ENCODE measurements at places on chromosomes 11 and 22. TPM values are rescaled to one million over a fixed set of nuclear protein-coding genes. Genes with fewer than 3 reads are reported as not detected.

LMO1 gene
- 0.12 TPM for polyA plus RNA-seq

NLRP14 gene
- 0.82 TPM for polyA plus RNA-seq

RPLP2 gene
- polyA plus RNA-seq, result 1,325 TPM

ASCL2 gene
- polyA plus RNA-seq, result 15.8 TPM

RIMBP3C gene
- polyA plus RNA-seq, result 0.04 TPM

CADM1 gene
- polyA plus RNA-seq, result 32.7 TPM

TMPRSS13 gene
- polyA plus RNA-seq, result 3.6 TPM

TEX12 gene
- 0.27 TPM for polyA plus RNA-seq

EFCAB6 gene
- polyA plus RNA-seq, result 1.5 TPM

BCL2L13 gene
- 30.0 TPM for polyA plus RNA-seq

GAS2 gene
- polyA plus RNA-seq, result 5.8 TPM

FAM181B gene
- polyA plus RNA-seq, result 5.9 TPM

- no peak for DNase-seq
Observed at GRCh38 chr22:40111451-40111850, 66.3 kb upstream of the TNRC6B start.

- peak; percentile 32 for DNase-seq
Observed at GRCh38 chr22:19757140-19757984, 3.2 kb upstream of the TBX1 start.

DNA sequence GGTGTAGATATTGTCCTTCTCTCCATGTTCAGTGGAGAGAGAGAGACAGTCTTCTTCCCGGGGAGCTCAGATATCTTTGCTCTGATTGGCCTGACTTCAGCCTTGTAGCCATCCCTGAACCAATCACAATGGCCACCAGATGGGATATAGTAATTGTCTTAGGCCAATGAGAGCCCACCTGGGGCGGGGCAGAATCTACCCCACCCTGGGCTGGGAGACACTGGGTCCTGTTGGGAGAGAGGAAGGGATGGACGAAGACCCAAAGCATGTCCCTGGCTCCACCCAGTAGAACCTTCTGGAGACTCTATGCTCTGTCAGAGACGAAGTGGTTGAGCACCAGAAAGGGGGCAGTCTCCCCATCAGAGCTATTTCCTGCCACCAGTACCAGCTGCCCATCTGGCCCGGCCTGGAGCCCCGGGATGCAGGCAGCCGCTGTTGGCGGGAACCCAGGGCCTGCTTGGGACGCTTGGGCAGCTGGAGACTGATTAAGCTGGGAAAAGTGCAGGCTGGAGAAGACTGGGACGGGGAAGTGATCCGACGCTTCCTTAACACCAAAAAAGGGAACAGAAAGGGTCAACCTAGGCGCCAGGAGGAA is 31.6 kb upstream of the CBX7 start:
- no peak for DNase-seq

GRCh38 chr11:133064961-133065360 is 467.3 kb downstream of the OPCML start:
- no peak for DNase-seq

DNA sequence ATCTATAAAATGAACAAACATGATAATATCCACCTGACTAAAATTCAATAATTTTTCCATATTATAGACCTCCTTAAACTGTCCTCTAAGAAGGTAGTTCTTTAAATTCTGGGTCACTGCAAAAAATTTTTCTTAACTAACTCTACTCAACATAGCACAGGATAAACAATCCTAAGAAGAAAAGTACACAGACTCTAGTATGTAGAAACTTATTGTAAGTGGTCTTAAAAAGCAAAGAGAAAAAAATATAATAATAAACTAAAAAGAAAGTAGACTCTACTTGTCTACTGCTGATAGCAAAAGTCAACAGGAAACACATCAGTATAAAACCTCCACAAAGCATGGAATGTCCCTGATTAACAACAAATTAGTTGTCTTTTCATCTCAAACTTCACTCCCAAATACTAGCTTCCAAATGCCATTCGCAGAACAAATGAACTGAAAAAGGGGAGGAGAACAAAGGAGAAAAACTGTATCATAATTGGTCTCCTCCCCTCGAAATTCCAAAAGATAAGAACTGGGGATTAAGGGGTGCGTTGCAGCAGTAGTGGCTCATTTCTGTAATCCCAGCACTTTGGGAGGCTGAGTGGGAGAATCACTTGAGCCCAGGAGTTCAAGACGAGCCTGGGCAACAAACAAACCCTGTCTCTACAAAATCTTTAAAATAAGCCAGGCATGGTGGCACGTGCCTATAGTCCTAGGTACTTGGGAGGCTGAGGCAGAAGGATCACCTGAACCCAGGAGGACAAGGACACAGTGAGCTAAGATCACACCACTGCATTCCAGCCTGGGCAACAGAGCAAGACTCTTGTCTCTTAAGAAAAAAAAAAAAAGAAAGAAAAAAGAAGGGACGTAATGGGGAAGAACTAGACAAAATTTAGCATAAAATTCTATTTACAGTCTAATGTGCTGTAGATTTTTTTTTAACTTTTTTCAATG is 6.5 kb downstream of the FCHSD2 start:
- no peak for DNase-seq

DNA sequence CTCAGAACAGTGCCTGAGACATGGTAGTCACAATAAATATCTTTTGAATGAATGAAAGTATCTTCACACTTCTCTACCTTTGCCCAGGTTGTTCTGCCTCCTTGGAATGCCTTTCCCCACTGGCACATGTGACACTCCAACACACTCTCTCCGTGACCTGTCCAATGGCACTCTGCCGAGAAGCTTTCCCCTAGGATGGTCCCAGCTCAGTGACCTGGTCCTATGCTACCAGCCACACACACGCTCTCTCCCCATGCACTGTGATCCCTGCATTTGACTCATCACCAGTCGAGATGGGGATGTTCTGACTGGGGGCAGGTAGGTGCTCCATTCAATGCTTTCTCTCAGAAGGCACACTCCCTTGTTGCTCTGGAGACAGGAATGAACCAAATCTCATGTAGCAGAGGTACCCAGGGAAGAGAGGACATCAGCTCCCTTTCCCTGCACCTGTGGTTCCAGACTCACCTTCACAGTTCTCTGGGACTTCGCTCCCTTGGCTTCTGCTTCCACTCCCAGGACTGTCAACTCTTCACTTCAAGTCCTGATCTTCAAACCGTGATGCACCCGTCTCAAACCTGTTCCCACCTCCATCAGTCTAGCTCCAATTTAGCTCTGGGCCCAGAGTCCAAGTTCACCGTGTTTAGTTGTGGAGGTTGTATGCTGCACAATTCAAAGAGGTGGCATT is 30.7 kb upstream of the LMO1 start:
- no peak for DNase-seq

DNA sequence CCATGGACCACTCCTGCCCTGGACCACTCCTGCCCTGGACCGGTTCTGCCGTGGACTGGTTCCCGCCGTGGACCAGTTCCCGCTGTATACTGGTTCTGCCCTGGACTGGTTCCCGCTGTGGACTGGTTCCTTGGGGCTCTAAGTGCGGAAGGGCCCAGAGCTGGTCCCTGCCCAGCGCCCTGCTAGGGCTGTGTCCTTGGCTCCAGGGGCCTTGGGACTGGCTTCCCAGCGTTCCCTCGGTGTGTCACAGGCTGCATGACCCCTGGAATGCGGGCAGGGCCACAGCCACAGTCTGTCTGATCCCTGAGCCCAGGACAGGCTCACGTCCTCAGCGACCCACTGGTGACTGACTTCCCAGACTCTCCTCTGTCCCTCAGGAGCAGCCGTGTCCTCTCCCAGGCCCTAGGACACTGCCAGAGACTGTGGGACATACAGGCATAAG is 412.2 kb downstream of the TBC1D22A start:
- no peak for DNase-seq

DNA sequence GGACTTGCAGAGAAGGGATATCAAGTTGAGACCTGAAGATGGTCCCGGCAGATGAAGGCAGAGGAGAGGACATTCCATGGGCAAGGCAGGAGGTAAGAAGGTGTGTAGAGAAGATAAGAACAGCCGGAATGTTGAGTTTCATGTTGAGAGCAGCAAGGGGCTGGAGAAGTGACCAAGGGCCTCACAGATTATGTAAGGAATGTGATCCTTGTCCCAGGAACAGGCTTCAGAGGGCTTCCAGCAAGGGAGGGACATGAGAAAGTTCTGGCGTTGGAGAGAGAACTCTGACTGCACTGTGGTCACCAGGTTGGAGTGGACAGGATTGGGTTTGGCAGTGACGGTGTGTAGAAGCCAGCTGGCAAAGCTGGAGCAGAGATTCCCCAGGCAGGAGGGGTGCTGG is 27.6 kb upstream of the PPFIA1 start:
- peak; percentile 61 for DNase-seq

DNA sequence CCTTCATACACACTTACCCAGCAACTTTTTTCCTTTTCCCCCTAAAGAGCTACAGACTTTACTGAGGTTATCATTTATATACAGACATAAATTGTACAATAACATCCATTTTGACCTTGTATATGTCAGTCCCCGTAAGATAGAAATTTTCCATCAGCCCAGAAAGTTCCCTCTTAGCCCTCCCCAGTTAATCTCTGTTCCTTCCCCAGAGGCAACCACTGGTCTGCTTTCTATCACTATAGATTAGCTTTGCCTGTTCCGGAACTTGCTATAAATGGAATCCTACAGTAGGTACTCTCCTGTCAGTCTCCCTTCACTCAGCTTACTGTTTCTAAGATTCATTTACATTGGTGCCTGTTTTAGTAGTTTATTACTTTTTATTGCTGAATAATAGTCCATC is 54.9 kb downstream of the TSPAN18 start:
- no peak for DNase-seq

GRCh38 chr11:10349806-10350205 is 44.9 kb downstream of the ADM start:
- no peak for DNase-seq

DNA sequence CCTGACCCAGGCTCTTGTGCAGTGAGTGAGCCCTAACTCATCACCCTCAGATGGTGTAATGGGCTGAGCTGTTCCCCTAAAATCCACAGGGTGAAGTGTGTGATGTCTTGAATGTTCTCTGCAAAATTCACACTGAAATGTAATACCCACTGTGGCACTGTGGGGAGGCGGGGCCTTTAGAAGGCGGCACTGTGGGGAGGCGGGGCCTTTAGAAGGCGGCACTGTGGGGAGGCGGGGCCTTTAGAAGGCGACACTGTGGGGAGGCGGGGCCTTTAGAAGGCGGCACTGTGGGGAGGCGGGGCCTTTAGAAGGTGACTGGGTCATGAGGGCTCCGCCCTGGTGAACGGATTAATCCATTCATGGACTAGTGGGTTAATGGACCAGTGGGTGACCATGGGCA is 33.0 kb downstream of the CHID1 start:
- DNase-seq, result no peak

DNA sequence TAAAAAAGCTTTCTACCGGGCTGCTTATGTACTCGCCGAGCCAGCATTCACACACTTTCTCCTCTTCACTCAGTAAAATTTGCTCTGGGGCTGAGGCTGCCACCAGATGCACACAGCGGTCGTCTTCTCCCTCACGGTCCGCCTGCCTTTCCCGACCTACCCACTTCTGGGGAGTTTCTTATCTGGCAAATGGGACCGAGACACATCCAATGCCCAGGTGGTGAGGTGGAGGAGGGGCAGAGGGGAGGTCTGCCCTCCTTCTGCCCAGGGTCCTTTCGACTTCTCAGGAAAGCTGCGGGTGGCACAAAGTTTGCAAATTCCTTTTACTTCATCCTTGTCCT is 43.9 kb downstream of the GRIK4 start:
- no peak for DNase-seq

DNA sequence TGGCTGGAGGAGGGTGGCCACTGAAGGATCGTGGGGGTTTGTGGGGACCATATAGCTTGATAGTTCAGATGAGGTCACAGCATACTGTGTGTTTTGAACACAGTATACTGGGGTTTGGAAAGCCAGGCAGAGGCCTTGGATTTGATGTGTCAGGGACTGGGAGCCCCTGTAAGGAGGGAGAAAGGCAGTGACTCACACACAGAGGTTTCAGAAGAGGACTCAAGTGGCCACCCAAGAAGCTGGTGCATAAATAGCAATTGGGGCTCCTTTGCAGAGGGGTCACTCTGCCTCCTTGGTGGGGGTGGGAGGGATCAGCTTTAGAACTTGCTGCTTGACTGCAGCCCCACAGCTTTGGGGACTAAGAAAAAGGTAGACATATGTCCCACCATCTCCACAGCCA is 39.3 kb downstream of the SLC5A1 start:
- no peak for DNase-seq

- DNase-seq, result no peak
Observed at GRCh38 chr11:65791719-65792213, 4.9 kb downstream of the OVOL1 start.

DNA sequence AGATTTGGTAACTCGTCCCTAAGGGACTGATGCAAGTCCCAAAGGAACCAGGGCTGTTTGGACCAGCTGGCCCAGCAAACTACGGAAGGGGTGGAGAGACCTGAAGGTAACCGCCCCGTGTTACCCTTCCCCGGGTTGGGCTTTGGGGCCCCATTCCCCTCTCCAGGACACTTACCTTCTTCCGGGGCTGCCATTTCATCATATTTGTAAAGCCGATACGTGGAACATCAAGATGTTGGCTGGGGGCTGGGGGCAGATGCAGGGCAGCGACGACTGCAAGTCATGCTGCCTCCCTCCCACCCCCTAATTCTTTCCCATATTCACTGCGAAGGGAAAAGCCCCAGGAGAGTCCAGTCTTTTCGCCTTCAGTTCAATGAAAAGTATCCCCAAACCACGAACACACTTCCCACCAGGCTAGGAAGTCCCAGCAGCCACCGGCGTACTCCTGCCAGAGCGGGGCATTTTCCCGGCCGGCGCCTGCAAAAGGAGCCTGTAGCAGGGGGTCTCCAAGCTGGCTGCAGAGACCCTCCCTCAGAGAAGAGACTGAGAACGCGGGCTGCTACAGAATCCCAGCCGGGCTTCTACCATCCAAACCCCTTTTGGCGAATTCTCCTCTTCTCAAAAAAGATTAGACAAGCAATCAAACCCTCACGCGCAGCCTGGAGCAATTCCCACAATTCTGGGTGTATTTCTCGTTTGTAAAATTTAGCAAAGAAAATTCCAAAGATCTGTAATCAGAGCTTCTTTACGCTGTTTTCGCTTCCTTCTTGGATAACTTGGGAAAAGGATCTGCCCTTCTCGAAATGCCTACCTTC is 236.7 kb downstream of the TTC28 start:
- DNase-seq, result no peak

GRCh38 chr11:102202972-102203371 is 92.7 kb downstream of the YAP1 start:
- no peak for DNase-seq

DNA sequence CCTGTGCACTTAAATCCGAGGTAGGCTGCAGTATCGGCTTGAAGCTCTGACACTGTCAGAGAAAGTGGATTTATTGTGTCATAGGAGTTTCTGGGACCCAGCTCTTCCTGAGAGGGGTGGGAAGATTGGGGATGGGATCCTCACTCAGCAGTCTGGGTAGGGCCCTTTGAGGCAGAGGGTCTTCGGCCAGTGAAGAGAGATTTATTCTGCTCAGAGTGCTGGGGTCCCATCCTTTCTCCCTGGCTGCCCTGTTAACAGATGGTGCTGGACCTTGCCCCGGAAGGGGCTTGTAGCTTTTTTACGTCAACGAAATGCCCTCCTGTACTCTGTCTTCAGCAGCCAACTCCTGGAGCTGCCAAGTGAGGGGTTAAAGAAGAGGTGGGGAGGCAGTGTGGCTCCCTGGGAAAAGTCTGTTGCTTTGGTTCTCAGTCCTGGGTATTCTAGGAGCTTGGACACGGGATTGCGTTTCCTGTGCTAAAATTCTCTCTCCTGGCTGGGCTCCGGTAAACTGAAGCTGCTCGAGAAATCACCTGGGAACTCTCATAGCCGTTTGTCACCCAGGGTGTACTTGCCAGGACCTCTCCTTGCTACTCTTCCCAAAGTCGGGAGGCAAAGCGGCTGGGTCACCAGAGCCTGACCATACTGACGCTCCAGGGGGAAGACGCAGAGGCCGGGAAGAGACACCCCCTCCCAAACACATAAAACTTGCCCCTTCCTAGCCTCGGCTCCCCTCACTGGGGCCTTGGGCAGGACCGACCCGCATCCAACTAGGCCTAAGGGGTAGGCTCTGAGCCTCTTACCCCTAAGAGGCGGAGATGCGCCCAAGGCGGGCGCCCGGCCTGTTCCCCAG is 806 bp upstream of the SMDT1 start:
- no peak for DNase-seq
